ENCODE measurements at places on chromosomes 3 and 15.

- DNase-seq = peak; percentile 69
These were observed 103.3 kb upstream of the PRTG start for GRCh38 chr15:55846116-55846707.

DNA sequence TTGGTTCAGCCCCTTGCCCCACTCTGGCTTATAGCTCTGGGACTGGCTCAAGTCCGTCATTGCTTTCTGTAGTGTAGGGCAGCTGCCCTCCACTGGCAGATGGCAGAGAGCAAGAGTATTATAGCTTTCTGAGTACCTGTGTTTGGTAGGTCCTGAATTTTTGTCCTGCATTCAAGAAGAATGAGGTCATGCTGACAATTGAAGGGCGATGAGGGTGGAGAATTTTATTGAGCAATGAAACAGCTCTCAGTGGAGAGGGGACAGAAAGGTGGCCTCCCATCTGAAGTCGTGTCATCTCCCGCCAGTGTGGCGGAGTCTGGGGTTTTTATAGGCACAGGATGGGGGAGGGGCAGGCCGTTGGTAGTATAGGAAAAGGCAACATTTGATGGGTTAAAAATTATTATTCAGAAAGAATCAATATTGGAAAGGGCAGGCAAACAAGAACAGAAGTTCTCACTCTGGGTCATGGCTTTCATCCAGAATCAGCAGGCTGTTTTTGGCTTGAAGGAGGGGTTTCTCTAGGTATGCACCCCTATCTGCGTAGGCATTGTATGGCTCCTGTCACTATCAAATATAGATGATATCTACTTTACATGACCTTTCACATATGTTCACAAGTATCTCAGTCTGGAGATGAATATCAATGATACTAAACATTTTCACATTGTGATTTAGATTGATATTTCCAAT is 1239.7 kb upstream of the ALCAM start:
- no peak for DNase-seq

DNA sequence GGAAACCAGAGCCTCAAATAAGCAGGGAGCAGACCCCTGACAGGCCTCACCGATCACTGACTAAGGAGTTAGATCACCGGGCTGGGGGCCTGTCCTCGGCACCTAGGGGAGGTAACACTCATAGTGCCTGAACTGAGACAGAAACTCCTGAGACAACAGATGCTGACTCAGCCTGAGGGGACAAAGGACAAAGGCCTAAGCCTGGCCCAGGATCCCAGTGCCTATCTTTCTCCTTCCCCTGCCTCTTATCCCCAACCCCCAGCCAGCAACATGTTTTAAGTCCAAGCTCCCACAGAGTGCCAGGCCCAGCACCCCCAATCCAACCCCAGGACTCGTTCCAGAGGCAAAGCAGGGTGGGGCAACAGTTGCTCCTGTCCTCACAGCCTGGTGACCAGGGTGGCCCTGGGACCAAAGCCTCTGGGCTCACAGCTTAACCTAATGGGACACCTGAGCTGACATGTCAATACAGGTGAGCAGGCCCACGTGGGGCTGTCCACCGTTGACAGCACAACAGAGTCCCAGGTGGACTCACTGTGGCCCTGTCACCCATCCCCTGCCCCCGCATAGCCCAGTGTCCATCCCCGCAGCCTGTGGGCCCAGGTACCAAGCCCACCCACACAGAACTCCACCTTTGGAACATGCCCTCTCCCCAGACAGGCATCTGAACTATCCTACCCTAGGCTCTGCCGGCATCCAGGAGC is 37.4 kb downstream of the ADCY5 start:
- no peak for DNase-seq

- no peak for DNase-seq
These were observed 29.8 kb downstream of the FBXL22 start for GRCh38 chr15:63626955-63627354.

DNA sequence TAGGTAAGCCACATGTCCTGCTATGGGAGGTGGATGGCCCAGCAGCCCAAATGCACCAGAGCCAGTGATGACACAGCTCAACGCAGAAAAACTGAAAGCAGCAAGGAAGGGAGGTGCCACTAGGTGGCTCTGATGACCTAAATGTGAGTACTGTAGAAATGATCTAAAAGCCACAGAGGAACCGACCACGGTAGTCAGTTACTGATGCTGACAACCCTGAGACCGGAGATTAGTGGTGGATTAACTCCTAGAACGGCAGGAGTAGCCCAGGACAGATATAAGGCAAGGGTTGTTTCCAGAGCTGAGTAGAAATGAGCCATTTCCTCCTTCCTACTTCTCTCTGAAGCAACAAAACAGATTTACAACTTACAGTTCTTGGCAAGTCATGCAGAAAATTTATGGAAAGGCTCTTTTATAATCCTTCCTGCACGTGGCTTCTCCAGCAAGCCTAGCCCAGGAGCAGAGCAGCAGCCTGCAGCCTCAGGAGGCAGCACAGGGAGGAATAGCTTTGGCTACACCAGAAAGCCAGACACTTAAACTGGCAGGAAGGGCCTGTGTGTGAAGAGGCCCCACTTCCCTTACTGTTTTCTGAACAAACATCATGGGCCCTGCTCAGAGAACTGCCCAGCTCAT is 13.1 kb downstream of the FBXL22 start:
- peak; percentile 91 for DNase-seq

DNA sequence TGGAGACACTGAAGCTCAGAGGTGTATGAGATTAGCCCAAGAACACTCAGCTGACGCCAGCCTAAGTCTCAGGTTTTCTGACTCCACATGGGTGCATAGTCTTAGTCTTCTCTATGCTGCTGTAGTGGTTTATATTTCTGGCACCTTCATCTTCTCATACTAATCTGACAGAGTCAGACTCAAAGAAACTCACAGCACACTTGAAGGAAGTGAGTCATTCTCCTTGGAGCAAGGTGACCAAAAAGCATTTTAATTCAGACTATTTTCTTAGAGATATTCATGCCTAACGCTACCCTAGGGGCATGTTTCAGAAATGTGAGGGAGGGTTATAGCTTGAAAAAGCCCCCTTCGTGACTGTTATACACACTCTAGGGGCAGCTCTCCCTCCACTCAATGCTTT is 775.3 kb upstream of the ARPP21 start:
- no peak for DNase-seq

DNA sequence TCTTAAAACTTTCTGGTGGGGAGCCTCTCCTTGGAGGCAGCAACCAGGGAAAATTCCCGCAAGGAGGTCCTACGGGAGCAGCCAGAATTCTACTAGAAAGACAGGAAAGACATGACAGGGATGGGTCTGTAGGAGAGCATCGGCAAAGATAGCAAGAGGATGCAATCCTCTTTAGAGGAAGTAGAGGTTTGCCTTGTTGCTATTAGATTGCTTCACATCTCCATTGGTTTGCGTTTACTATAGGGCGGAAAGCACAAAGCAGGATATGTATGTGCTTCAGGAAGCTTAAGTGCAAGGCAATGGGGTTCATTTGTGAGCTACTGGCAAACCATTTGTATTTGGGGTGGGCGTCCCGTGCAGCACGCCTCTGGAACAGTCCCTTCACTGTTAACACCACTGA is 193.0 kb downstream of the RORA start:
- DNase-seq = no peak

GRCh38 chr3:126125341-126125740 is 41.4 kb upstream of the SLC41A3 start:
- no peak for DNase-seq
